HAP-1 (cell line): ENCODE measurements at places on chromosomes 13 and 19.
A peak's percentile ranks its signal among the peaks of the same experiment; 100 is the strongest.

- DNase-seq = peak; percentile 71
These were observed at the start of gene MAST3 for GRCh38 chr19:18097217-18097992. Gene MAST3 (plus strand): TSS chr19:18097778. CDS start chr19:18097793, 15 bp downstream.

DNA sequence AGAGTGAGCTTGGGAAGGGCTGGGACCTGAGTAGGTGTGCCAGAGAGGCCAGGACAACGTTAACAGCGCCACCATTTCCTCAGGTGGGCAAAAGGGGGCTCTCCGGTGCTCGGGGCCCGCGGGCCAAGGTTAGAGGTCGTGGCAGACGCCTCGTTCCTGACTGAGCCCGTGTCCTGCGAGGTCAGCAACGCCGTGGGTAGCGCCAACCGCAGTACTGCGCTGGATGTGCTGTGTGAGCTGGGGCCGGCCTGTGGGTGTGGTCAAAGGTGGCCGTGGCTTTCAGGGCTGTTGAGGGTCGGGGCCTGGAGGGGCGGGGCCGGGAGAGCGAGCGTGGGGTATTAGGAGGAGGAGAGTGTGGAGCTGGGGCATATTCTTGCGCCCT, 3.7 kb downstream of the KIRREL2 start:
- DNase-seq = no peak

DNA sequence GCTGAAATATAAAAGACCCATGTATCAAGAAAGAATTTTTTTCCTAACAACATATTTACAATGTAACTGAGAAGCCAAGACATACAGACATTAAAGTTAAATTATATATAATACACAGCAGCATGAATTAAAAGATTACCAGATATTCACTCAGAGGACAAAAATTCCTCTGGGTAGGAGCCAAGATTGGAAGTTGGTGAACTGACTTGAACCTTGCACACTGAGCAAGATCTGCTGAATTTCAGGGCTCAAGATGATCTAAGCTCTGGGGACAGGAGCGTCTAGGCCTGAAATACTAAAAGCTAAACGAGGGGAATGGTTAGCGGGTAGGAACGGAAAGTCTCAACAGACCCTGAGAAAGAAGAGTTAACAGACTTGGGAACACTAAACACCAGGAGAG, 8.5 kb downstream of the FOXO1 start:
- no peak for DNase-seq

- DNase-seq = no peak
These were observed 140.2 kb downstream of the NUFIP1 start for GRCh38 chr13:44848920-44849676.

- DNase-seq = peak; percentile 33
These were observed 65.1 kb upstream of the ARHGEF7 start for GRCh38 chr13:111049791-111050538.

DNA sequence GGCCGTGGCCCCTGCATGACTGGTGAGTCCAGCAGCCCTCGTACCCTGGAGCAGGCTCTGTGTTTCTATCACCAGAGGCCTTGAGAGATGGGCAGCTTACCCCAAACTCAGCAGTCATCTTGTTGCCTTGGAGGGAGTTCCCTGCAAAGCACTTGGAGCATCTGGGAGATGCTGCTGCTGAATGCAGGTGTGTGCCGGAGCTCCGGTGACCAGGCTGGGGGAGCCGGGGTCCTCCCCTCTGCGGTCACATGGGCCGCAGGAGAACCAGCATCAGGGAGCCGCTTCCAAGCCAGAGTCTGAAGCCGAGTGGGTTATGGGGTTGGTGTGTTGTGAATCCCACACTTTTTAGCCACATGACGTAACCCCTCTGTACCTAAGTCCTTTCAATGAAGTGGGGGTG, 82.8 kb downstream of the TEX29 start:
- no peak for DNase-seq

DNA sequence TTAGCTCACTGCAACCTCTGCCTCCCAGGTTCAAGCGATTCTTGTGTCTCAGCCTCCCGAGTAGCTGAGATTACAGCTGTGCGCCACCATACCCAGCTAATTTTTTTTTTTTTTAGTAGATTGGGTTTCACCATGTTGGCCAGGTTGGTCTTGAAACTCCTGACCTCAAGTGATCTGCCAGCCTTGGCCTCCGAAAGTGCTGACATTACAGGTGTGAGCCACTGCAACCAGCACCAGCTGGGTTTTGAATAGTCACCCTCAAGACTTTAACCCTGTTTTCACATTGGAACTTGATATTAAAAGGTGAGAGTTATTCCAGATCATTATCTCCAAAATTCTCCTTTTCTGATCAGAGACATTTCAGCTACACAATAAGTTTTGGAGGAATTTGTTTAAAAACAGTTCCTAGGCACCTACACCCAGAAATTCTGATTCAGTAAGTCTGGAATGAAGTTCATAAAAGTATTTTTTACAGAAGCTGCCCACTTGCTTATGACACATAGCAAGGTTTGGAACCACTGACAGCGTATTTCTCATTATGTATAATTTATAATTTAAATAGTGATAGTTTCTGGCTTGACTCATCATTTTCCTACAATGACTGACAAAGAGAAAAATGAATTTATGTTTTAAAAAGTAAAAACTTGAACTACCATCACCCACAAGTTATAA, 417.3 kb downstream of the DIAPH3 start:
- no peak for DNase-seq

DNA sequence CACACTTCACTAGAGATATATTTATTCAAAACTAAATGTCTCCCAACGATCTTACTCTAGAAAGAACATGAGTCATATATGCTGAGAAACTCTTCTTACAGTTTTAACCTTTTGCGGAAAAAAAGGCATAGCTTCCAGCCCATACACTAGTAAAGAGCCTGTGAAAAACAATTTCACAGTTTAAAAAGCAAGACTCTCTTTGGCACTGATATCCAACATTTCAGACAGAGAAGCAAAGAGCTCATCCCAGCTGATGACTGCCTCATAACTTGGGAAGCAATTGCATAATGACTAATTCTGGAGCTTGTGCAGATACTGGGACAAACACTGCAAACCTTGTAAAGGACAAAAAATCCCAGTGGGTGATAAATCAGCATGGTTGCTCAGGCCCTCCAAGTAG, 88.0 kb downstream of the ENOX1 start:
- DNase-seq = no peak

GRCh38 chr13:39528661-39528980, 74.4 kb downstream of the LHFPL6 start:
- DNase-seq = no peak

GRCh38 chr13:98180092-98180491, 3.0 kb upstream of the RNF113B start:
- no peak for DNase-seq

- no peak for DNase-seq
These were observed 3.8 kb downstream of the TRIM28 start for GRCh38 chr19:58547323-58548312.
